Regular cardiac myocyte (primary cell): ENCODE measurements at places on chromosomes 6 and 20. TPM values are rescaled to one million over a fixed set of nuclear protein-coding genes. Genes with fewer than 3 reads are reported as not detected.

The REM1 gene
- 0.19 and 0.28 TPM in 2 replicates for total RNA-seq

The CDC5L gene
- 19.4 and 28.6 TPM in 2 replicates for total RNA-seq

The SLC26A8 gene
- total RNA-seq: not detected in 2 replicates

The OSBPL2 gene
- 25.9 and 31.9 TPM in 2 replicates for total RNA-seq

The PLA2G7 gene
- total RNA-seq: under 0.01 TPM in 1 of 2 replicates, not detected in the other

The BACH2 gene
- total RNA-seq: under 0.01 TPM in 2 replicates

The LY6G6C gene
- total RNA-seq: under 0.01 TPM in 1 of 2 replicates, not detected in the other

The CEP162 gene
- 5.2 and 8.2 TPM in 2 replicates for total RNA-seq

The DPPA5 gene
- not detected in 2 replicates for total RNA-seq
